ENCODE measurements at places on chromosomes 6 and 20. TPM values are rescaled to one million over a fixed set of nuclear protein-coding genes. Genes with fewer than 3 reads are reported as not detected.

GRCh38 chr20:967796-968742 is 34.0 kb downstream of the RSPO4 start:
- no peak for DNase-seq

The RAET1L gene
- not detected for total RNA-seq

The FBXO9 gene
- 123 TPM for total RNA-seq

The GJA10 gene
- total RNA-seq = not detected

The CST7 gene
- total RNA-seq = 1.1 TPM

The YIPF3 gene
- 71.5 TPM for total RNA-seq
